ENCODE measurements at places on chromosomes 16 and 17.

GRCh38 chr16:5428932-5429331, 331.3 kb upstream of the EEF2KMT start:
- DNase-seq: no peak

GRCh38 chr17:57574040-57574513, 171.0 kb downstream of the CCDC182 start:
- DNase-seq: no peak

- DNase-seq: no peak
These were observed 44.8 kb downstream of the WNT3 start for GRCh38 chr17:46773676-46774075.

GRCh38 chr17:75526555-75527270, 1.2 kb downstream of the LLGL2 start:
- no peak for DNase-seq

DNA sequence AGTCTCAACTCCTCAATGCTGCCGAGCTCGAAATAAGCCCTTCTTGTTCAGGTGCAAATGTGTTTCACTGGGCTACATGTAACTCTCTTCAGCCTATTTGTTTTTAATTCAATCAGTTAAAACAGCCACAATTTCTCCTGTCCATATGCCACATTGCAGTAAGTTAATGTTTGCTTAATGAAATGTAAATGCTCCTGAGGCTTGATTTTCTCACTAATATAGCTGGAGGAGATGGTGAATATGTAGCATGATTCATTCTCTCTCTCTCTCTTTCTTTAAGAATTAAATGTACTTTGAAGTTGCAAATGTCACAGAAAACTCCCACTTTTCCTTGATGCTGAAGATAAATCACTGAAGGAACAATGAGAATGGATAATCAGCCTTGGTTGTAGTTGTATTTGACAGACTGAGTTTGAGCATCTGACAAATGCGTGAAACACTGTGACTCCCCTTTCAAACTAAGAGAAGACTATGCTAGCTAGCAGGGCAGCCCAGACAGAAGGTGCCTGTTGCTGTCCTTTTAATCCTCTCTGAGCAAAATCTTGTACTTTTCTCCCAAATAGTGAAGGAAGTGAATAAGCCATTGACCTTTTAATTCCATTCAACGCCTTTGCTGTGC, 161.8 kb downstream of the ANKFN1 start:
- DNase-seq: no peak

DNA sequence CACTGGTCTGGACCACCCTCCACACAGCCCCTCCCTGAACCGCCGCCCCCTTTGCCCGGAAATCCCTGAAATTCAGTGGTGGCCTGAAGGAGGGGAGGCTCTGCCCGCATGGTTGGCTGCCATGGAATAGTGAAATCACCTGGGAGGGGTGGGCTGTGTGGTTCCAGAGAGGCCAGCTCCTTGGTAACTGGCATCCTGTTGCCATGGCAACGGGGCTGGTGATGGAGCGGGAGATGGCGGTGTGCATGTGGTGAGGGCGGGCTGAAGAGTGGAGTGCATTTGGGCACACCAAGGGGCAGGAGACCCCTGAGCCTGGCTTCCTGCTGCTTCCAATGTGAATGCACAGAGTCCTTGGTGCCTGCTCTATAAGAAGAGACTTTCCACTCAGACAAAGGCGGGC, 2.4 kb downstream of the EFNB3 start:
- no peak for DNase-seq

GRCh38 chr16:28258567-28258966, 33.8 kb upstream of the SBK1 start:
- no peak for DNase-seq

DNA sequence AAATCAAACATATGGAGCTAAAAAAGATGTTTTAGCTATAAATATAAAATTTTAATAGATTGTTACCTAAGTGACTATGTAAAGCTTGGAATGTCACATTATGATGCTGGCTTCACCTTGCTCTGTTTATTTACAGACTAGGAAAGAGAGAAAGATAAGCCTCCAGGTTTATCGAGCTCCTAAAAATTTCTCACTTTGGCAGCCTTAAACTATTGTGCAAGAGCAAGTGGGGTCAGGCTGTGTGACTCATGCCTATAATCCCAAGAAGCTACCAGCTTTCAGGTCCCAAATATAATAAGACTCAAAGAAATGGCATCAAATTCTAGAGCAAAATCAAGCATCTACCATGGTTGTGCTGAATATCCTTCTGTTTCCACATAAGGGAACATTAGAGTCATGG, 34.3 kb upstream of the PRSS54 start:
- no peak for DNase-seq

DNA sequence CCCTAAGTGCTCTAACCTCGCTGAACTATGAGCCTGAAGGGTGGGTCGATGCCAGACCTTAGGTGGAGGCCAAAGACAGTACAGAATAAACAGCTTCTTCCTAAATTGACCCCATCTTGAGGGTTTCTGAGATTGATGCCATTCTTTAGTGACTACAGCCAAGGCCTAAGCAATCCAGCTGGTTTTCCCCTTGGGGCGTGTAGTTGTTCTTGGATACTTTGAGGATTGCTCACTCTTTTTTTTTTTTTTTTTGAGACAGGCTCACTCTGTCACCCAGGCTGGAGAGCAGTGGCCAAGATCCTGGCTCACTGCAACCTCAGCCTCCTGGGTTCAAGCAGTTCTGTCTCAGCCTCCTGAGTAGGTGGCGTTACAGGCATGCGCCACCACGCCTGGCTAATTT, 2.0 kb downstream of the OVCA2 start:
- no peak for DNase-seq

- no peak for DNase-seq
These were observed 26.7 kb downstream of the SAP30BP start for GRCh38 chr17:75693500-75694481.

DNA sequence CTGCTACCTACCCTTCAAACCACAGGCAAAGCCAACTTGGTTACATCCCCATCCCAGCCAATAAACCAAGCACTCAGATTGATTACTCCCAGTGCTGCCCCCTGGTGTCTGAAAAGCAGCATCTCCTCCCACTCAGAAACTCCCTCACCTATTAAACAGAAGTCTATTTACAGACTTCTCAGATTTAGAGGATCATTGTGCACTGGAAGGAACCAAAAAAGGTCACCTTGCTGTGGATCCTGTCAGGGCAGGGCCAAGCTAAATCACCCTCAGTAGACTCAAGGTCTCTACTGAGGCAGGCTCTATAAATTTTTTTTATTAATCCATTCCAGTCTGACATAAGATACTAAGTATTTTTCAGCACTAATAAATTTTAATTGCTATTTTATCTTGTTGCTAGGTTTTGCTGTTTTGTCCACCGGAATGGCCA, 17.6 kb downstream of the HIGD1B start:
- peak; percentile 36 for DNase-seq

DNA sequence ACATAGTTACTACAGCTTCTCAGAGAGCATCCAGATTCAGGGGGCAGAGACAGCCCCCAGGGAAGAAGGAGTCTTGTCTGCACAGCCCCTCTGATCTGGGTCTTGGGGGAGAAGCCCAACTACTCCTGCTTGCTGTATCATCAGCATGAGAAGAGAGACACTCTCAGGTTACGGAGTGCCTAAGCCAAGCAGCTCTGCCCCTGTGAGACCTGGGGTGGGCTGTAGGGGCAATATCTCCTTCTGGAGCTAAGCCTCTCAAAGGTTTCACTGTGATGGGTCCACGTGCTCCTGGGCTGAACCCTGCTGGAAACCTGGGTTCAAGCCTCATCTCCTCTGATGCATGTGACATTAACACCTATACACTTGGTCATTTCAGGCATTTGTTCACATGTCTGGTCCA, 123.2 kb downstream of the CPPED1 start:
- DNase-seq: no peak

- DNase-seq: peak; percentile 82
These were observed 1.2 kb downstream of the RABEP2 start for GRCh38 chr16:28923652-28924398.

DNA sequence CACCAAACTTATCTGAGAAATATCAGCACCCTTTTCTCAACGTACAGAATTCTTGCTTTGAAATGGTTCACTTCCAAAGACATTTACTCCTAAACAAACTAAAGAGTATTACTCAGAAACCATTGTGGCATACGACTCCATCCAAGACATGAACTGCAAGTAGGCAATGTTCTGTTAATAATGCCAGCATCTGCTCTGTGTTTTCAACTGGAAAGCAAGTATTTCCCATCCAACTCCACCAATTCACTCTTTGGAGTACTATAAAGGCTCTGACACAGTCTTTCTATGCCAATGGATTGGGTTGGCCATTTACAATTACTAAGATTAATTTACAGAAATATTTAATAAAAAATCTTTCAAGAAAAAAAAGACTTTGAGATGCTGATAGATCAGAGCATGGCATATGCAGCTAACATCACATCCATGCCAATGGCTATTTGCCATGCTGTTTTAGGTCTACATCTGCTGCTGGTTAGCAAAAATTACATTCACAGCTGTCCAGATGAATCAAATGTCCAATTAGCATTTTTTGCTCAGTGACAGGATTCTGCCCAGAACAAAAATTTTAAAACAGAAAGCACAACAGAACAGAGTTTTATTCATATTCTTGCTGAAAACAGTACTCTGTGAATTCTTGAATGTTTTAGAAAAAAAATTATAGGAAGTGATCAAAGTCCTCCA, 65.9 kb upstream of the HLF start:
- DNase-seq: no peak

DNA sequence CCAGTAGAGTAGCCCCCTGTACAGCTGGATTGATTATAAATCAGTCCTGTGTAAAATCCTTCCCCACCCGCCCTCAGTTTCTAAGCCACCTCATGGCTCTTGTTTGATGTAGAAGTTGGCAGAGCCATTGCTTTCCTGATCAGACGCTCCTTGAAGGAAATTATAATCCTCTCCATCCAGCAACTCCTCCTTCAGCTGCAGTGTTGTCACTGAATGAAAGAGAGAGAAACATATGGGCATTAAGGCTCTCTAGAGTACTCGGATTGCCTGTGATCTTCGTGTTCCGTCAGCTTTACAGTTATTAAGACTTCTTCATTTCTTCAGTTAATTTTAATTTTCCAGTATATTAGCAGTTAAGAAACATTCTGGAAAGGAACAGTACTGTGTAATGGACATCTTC, 14.3 kb downstream of the NME2 start:
- DNase-seq: no peak

- DNase-seq: no peak
These were observed 70.3 kb downstream of the SDR42E1 start for GRCh38 chr16:81940781-81941560.

DNA sequence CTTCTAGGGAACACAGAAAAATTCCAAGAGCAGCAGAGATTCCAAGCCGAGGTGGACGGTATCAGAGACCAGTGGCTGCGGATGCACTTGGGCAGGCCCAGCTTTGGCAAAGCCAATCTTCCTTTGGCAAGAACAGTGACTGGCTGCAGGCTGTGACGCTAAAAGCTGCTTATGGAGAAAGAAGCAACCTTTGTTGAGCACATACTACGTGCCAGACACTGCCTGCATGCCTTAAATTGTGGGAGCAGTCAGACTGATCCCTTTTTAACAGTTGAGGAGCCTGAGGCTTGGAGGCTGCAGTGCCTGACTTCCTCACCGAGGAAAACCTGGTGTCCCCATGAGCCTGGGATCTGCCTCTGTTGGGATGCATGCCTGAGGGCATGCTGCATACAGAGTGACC, 69.0 kb upstream of the AMZ2 start:
- no peak for DNase-seq

GRCh38 chr17:28471531-28472342, 1.7 kb upstream of the SLC13A2 start:
- no peak for DNase-seq

GRCh38 chr17:41932816-41933389, 2.5 kb downstream of the ODAD4 start:
- DNase-seq: no peak

DNA sequence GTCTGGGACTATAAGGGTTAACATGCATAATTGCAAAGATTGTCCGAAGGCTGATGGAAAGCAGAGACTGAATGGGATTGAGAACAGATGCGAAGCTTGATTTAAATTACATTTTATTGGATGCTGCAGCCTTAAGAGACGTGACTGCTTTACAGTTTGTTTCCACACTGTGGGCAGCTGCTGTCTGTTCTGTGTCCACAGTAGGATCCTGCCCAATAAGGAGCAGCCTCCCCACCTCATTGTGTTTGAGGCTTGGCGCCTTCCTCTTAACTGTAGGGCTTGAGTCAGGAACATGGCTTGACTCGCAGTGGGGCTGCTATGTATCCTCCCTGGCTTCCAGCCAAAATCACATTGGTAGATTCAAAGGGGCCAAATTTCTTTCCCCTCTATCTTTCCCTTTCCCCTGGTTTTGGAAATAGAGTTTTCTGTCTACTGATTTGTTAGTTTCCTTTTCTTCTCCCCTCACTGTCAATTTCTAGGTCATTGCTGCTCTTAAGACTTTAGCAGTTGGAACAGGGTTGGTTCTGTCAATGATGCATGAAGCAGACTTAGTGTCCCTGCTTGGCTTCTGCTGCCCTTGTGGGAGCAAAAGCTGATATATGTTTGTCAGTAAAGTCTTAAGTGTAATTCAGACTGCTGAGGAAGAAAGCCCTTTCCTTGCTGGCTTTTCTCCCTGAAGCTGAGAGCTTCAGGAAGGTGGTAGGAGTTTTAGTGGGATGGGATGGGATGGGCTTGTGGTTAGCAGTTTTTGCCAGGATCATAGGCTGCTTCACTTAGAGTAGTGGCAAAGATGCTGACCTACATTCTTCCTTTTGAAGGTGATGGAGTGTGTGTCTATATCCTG, 5.0 kb upstream of the RARA start:
- DNase-seq: no peak

- no peak for DNase-seq
These were observed 30.0 kb downstream of the GINS2 start for GRCh38 chr16:85658504-85659326.

DNA sequence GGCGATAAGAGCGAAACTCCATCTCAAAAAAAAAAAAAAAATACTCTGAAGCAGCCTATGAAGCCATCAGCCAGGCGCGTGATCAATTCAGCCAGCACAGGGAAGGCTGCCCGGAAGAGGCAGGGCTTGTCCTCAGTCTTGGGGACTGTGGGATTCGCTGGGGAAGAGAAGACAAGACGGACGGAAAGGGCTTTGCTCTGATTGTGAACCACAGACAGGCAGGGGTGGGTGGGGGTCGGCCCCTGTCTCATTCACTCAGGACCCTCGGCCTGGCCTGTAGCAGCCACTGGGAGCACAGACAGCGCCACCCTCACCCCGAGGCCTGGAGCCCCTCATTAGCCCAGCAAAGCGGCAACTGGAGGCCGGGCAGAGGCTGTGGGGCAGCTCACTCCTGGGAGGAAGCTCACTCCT, 37.2 kb downstream of the ABR start:
- DNase-seq: no peak

DNA sequence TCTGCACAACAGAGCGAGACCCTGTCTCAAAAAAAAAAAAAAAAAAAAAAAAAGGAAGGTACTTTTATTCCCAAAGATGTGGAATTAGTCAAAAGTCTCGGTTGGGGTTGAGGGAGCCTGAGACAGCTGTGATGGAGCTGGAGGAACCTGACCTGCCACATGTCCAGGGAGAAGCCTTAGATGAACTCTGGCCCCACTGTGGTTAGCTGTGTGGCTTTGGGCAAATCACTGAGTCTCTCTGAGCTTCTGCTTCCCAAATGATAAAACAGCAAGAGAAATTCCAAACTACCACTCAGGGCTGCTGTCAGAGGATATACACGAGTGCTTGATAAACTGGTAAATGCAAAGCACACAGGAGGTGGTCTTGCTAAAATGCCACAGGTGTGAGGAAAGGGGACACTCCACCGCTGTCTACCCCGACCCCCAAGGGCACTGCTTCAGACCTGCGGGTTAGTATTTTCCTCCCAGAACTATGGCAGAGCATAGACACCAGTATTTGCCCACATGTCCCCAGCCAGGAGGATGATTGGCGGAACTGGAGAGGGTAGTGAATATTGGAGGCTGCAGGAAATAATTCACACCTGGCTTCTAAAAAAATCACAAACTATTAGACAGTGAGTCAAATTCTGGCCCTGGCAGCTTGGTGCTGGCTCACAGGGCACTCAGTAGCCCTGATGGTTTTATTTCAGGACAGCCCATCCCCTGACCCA, 14.7 kb downstream of the DRC3 start:
- no peak for DNase-seq
